ENCODE measurements at places on chromosomes 11 and 22. TPM values are rescaled to one million over a fixed set of nuclear protein-coding genes. Genes with fewer than 3 reads are reported as not detected.

DNA sequence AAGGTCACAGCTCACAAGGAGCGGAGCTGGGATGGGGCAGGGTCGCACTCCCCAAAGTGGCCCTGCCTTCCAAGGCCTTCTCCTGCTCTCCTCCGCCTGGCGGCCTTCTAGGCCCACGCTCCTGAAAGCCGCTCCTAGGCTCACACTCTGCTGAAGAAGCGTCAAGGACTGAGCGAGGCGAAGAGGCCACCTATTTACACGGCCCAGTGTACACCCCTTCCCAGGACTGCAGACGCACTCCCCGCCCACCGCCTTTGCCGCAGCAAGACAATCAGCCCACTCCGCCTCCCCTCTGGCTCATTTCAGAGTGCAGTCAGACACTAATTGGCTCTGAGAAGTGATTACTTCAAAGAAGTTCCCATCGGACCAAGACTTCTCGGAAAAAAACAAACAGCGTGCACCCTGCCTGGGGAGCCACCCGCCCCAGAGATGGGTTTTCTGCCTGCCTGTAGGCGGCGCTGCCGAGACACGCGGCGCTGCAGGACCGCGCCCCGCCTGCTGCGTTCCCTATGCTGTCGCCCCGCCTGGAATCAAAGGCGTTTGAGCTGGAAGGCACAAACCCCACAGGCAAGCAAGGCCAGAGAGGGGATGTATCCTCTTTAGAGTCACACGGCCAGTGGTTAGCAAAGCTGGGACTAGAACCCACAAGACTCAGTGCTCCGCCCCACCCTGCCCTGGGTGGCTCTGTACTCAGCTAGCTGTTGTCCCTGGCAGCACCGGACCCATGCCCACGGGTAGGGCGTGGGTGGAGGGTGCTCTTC lies 414.8 kb downstream of the BUD13 start:
- H3K36me3 ChIP-seq = no peaks in the 10 kb centered on the region
- no peaks in the 10 kb centered on the region for H3K4me1 ChIP-seq
- H3K27ac ChIP-seq = no peak overlapping the region
- H3K4me3 ChIP-seq = no peak overlapping the region
- H3K27me3 ChIP-seq = no peaks in the 10 kb centered on the region

Gene C11orf21
- 6.0 TPM for polyA plus RNA-seq

Gene OR4C5
- polyA plus RNA-seq = not detected

- no peak overlapping the region for H3K4me3 ChIP-seq
- peak overlapping the region; percentile 13 for H3K27ac ChIP-seq
- peaks cover 14% of the 10 kb centered on the region for H3K36me3 ChIP-seq
- no peak for DNase-seq
- H3K4me1 ChIP-seq = peaks cover 12% of the 10 kb centered on the region
- no peaks in the 10 kb centered on the region for H3K27me3 ChIP-seq
Observed at GRCh38 chr11:57791321-57792059, 29.9 kb downstream of the CTNND1 start.

- H3K36me3 ChIP-seq = no peaks in the 10 kb centered on the region
- no peaks in the 10 kb centered on the region for H3K27me3 ChIP-seq
- H3K4me3 ChIP-seq = no peak overlapping the region
- H3K27ac ChIP-seq = no peak overlapping the region
Observed at GRCh38 chr11:33444835-33445594, 187.8 kb downstream of the HIPK3 start.

- H3K27me3 ChIP-seq = no peaks in the 10 kb centered on the region
- H3K36me3 ChIP-seq = peaks cover 28% of the 10 kb centered on the region
- H3K27ac ChIP-seq = no peak overlapping the region
- no peak overlapping the region for H3K4me3 ChIP-seq
Observed at GRCh38 chr11:46759196-46759595, 40.2 kb downstream of the F2 start.

Gene PEX16
- 36.9 TPM for polyA plus RNA-seq

Gene DCUN1D5
- polyA plus RNA-seq = 12.4 TPM

- no peak overlapping the region for H3K4me3 ChIP-seq
- peaks cover 18% of the 10 kb centered on the region for H3K4me1 ChIP-seq
- no peak for DNase-seq
- no peak overlapping the region for H3K27ac ChIP-seq
Observed at GRCh38 chr11:63761188-63761587, 7.4 kb downstream of the ZFTA start.

- H3K27me3 ChIP-seq = no peaks in the 10 kb centered on the region
- H3K36me3 ChIP-seq = no peaks in the 10 kb centered on the region
- DNase-seq = no peak
- H3K4me3 ChIP-seq = no peak overlapping the region
- no peak overlapping the region for H3K27ac ChIP-seq
Observed at GRCh38 chr11:116911976-116912734, 74.7 kb upstream of the APOA1 start.

DNA sequence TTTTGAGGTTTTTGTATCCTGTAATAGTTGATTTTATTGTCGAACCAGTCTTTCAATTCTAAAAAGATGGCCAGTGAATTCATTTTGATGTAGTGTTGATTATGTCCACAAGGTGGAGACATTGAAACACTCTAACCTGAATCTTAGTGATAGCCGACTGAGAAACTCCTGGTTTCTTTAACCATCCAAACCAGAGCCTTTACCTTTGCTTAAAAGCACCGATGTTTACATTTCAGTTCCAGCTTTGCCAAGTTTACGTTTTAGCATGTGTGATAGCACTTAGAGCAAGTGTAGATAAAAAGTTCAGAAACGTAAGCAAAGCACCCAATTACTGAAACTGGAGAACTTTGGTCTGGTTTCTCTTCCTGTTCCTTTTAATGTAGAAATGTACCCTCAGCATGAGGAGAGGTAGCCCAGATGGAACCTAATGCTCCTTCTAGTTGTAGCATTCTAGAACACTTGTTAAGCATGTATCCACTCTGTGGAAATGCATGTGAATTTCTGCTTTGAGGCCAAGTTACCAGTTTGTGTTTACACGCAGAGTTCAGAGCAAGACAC lies 208.6 kb downstream of the DBX1 start:
- peaks cover 6% of the 10 kb centered on the region for H3K36me3 ChIP-seq
- DNase-seq = no peak
- H3K27me3 ChIP-seq = no peaks in the 10 kb centered on the region
- H3K4me3 ChIP-seq = no peak overlapping the region

Gene SLC22A9
- not detected for polyA plus RNA-seq

DNA sequence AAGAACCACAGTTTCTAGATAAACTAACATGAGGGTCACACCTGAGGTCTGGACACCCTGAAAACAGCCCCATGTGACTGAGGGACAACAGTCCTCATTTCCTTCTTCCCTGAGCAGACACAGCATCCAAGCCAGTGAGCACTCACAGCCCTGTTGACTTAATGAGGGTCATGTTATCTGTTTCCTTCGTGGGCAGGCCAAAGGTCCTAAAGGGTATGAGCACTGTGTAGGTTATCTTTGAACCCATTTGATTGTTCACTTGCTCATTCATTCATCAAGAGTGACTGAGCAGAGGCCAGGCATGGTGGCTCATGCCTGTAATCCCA lies 170.7 kb upstream of the B3GAT1 start:
- DNase-seq = no peak
- no peak overlapping the region for H3K4me3 ChIP-seq
- no peak overlapping the region for H3K27ac ChIP-seq
- no peaks in the 10 kb centered on the region for H3K36me3 ChIP-seq
- H3K27me3 ChIP-seq = no peaks in the 10 kb centered on the region

- H3K4me3 ChIP-seq = no peak overlapping the region
- H3K4me1 ChIP-seq = peaks cover 24% of the 10 kb centered on the region
- peaks cover 1% of the 10 kb centered on the region for H3K36me3 ChIP-seq
- no peaks in the 10 kb centered on the region for H3K27me3 ChIP-seq
- DNase-seq = peak; percentile 23
Observed at GRCh38 chr11:95827696-95828095, 37.4 kb downstream of the CEP57 start.

Data from lung (tissue), 17 donors.